ENCODE measurements at places on chromosomes 12 and 14.

DNA sequence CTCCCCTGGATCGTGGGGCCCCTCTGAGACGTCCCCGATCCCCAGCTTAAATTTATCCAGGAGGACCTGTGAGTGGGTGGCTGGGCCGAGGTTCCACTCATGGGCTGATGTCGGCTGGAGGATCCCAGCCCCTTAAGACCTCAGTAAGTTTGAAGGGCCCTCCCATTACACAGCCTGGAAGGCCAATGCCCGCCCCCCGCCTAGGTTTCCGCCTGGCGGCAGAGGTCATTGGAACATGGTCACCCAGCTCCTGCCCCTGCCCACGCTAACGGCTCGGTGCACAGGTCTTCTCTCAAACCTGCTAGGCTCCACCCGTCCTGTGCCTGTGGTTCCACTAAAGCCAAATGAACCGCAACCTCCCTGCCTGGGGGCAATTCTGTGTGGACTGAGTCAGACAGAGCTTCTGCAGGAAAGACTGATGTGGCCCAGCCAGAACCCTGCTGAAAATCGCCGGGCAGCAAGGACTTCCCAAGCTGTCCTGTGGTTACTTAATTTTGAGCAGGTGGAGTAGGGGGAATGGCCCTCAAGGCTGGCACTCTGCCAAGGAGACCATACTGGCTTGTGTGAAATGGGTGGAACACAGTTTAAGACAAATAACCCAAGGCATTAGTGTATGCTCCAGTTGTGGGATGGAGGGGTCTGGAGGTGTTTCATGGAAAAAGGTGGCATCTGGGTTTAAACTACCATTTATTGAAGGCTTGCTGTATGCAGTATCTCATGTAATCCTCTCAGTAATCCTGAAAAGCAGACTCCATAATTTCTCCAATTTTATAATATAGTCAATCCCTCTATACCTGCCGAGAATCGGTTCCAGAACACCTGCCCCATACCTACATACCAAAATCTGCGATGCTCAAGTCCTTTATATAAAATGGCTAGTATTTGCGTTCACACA lies 903 bp upstream of the NT5DC3 start:
- DNase-seq, result peak; percentile 65

DNA sequence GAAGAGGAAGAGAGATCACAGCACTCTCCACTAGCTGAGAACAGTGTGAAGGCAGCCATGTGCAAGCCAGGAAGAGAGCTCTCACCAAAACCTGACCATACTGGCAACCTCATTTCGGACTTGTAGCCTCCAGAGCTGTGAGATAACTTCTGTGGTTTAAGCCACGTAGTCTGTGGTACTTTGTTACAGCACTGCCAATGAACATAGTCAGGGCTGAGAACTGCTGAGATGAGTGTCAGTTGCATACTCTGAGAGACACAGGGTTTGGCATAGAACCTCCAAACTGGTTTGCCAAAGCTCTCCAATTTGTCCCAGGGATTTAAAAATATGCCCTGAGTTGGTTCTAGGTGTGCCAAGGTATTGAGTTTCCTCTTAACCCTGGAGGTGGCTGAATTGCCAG lies 218.6 kb downstream of the ATP23 start:
- DNase-seq, result no peak

DNA sequence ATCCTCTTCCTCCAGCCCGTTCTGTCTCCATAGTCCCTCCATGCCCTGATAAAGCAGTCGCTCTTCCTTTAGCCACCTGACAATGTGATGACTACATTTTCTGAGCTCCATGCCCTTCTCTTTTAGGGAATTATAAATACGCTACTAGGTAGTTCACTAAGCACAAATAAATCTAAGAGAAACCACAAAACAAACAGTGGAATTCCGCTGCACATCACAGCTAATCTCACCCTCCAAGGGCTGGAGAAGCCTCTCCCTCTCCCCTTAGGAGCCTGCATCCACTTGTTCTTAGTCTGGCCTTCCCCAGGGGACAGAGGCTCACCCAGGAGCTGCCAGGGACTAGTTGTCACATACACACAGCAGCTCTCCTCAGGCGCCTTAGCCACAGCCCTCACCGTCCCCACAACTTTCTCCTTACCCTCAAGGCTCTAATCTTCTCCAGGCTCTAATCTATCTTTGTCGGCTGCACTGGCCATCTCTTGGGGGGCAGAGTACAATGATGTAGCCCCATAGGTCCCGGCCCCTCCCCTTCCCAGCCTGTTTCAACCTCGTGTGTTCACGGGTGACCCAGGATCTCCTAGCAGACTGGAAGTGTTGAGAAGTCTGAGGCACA lies 55.9 kb upstream of the GPR68 start:
- DNase-seq, result peak; percentile 41

- peak; percentile 33 for DNase-seq
Observed at GRCh38 chr14:68785534-68786490, 7.1 kb downstream of the ZFP36L1 start.

- DNase-seq, result no peak
Observed at GRCh38 chr12:4910502-4911315, 1.0 kb downstream of the KCNA1 start.

DNA sequence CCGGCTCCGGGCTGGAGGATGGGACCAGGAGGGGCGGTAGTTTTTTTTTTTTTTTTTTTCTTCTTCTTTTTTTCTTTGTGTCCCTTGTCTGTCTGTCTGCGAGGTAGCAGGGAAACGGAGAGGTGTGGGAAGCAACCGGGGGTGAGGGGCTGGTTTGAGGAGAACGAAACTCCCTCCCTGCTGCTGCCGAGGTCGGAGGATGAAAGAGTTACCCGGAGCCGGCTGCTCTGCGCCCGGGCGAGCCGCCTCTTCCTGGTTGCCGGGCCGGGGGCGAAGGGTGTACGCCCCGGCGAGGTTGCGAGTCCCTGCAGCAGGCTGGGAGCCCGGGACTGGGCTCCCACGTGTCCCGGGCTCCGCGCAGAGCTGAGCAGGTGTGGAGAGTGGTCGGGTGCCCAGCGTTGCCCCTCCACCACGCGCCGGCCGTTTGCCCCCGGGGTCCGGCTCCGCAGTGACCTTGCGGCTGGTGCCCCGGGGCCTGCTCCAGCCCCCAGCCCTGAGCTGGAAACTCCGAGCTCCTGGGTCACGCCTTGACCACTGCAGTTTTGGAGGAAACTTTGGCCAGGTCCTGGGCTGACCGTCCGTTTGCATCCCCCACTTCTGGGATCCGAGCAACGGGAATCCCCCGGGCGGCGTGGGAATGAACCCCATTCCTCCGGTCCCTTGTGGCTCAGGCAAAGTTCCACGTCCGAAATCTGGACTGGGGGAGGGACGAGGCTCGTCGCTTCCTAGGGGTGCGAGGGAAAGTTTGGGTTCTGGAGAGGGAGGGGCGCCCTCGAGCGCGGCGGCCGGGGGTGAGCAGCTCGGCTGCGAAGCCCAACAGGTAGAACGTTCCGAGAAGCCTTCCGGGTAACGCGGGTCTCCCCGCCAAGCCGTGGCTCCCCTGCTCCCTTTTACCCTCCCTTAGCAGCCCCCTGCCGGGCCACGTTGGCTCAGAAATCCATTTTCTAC lies 1.3 kb downstream of the CHST11 start:
- peak; percentile 38 for DNase-seq
